NCI-H2081 (cell line): ENCODE measurements at places on chromosomes 4 and X.

GRCh38 chrX:39301036-39301435 lies 499.8 kb downstream of the MID1IP1 start:
- DNase-seq = peak; percentile 63

- no peak for DNase-seq
These were observed 208.8 kb upstream of the CLNK start for GRCh38 chr4:10893395-10893794.

DNA sequence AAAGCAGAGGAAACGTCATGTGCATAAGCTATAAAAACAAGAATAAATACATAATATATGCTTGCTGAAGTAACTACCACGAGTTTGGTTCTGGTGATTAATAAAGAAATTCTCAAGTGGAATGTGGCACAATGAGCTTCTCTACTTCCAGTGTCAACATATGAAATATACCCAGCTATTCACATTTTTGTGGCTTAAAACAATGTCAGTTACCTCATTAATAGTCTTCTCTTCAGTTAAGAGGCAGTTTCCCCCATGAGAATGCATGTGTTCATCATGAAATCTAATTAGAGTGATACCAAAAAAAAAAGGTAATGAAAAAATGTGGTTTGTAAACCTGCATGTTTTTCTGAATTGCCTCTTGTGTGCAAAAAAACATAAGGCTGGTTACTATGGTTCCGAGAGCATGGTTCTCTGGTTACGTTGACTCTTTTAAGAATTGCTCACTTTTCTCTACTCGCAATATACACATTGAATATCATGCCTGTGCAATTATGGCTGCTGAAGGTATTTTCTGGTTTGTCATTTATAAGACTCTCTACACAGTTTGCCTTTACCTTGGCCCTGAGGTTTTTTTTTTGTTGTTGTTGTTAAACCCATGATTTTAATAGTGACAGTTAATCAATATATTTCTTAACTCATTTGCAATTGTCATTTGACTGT lies 108.2 kb downstream of the PCDH7 start:
- no peak for DNase-seq

- peak; percentile 12 for DNase-seq
These were observed 63.7 kb downstream of the SEC24D start for GRCh38 chr4:118772081-118772766.

- no peak for DNase-seq
These were observed 344 bp downstream of the TMPRSS11D start for GRCh38 chr4:67883458-67883857.

- DNase-seq = no peak
These were observed 375.7 kb downstream of the ADGRL3 start for GRCh38 chr4:61575796-61576195.

DNA sequence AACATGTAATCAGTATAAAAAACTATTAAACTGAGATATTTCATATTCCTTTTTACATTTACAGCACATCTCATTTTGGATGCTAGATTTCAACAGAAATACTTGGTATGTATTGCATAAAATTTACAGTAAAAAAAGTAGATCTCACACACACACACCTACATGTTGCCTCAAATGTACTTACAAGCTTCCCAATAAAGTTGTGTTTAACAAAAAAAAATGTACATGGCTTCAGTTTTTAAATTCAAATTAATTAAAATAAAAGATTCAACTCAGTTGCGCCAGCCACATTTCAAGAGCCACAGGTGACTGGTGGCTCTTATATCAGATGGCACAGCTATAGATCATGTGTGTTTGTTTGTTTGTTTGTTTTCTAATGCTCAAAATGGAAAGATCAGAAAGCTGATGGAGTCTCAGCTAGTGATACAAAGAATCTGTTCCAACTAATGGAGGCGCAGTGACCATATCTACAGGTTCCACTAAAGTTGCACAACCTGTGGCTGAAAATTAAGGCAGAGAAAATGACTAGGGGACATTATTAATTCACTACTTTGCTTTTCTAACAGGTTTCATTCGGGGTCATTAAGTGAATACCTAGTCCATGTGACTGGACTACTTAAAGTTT lies 45.0 kb downstream of the RBM47 start:
- no peak for DNase-seq

GRCh38 chrX:36401774-36402173 lies 482.2 kb downstream of the CFAP47 start:
- no peak for DNase-seq

DNA sequence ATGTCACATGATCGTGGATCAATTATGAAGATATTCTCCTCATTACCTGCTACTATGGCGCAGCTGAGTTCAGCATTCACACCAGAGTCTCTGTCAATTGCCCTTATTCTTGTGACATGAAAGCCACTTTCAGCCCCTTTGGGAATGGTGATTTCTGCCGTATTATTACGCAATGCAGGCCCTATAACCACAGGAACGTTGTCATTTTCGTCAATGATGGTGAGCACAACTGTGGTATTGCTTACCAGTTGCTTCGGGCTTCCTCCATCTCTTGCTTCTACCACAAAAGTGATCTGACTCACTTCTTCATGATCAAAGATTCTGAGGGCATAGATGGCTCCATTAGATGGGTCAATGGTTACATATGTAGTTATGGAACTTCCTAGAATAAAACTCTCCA lies 2.1 kb downstream of the PCDH18 start:
- no peak for DNase-seq

GRCh38 chr4:128220286-128221235 lies 67.1 kb downstream of the PGRMC2 start:
- peak; percentile 12 for DNase-seq

DNA sequence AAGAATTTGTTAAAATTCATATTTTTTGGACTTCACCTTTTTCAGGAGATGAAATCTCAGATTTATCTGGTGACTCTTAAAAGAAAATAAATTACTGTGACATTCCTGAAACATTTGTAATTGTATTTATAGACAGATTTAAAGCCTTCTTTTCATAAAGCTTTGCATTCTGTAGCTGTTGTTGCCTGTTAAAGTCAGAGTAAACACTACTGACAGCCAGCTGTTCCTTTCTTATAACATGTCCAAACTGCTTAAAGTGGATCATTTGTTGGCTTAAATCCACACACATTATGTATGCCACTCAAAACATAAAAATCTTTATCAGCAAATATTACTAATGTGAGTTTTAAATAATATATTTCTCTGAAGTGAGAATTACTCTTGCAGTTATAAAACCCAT lies 157.5 kb downstream of the TECRL start:
- DNase-seq = no peak

DNA sequence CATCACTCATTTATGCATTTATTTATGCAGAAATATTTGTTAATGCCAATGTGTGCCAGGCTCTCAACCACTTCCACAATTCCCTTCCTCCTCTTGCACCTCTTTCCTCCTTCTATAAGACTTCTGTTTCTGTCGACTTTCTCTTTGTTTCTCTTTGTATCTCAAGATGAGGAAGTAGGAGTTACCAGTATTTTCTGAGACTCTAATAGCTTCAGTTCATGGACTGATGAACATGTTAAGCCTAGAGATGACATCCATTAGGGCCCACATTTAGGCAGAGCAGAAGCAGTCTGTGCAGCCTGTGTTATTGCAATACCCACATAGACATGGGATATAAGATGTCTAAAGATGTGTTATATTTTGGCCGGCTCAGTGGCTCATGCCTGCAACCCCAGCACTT lies 241.8 kb upstream of the SMIM31 start:
- DNase-seq = no peak

- DNase-seq = no peak
These were observed 283.6 kb downstream of the GALNTL6 start for GRCh38 chr4:172096786-172097185.

- DNase-seq = no peak
These were observed 235.1 kb downstream of the QDPR start for GRCh38 chr4:17276776-17277175.

GRCh38 chr4:1463927-1464540 lies 57.8 kb upstream of the NKX1-1 start:
- DNase-seq = no peak

DNA sequence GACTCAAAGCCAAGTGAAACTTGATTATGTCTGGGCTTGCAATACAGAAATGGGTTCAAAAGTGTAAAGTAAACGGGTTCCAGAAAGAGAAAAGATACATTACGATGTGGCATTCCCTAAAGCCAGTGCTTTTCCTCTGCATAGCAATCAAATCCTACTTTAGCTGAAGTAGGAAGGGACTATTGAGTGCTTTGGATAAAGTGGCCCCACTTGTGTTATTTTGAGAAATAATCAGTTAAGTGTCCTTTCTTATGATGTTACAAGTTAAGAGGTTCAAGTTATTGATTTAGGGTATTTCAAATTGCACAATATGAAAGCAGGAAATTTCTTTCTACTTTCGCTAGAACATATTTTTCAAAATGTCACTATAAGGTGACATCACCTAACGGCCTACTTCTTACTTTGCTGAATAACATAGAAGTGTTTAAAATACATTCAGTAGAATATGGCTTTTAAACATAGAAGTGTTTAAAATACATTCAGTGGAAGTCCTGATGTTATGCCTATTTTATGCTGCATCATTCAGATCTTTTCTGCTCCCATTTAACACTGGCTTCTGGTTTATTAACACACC lies 235.2 kb downstream of the DTHD1 start:
- no peak for DNase-seq

GRCh38 chr4:170248029-170248428 lies 158.3 kb upstream of the AADAT start:
- DNase-seq = no peak

DNA sequence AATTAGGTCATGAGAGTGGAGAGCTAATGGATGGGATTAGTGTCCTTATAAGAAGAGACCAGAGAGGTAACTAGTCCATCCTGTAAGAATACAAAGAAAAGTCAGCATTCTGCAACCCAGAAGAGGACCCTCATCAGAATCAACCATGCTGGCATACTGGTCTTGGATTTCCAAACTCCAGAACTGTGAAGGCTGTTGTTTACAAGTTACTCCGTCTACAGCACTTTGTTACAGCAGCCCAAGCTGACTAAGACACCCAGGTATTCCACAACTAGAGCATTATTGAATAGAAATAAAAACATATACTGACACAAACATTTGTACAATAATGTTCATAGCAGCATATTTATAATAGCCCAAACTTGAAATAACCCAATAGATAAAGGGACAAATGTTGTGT lies 9.2 kb downstream of the TMEM156 start:
- no peak for DNase-seq

- no peak for DNase-seq
These were observed 102.6 kb downstream of the RAPGEF2 start for GRCh38 chr4:159205466-159205865.

DNA sequence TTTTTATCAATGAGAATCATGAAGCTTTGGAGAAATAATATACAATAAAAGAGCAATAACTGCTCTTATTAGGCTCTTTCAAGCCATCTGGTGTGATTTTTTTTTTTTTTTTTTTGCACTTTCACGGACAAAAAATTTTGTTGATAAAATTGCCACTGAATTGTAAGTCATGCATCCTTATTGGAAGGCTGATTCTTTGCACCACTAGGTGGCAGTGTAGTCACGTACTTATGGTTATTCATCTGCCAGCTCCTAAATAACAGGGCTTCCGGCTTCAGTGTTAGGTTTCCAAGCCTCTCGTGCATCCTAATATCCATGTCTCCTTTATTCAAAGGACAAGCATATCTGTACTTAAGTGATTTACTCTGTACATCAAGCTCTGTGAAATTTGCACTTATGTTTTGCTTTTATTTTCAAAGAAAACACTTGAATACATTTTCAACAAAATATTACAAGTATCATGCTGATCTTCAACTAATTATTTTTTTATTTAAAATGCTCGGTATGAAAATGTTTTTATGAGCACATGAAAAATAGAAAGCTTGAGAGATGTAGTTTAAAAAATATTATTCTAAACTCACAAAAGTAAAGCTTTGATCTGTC lies 1578.3 kb upstream of the TENM3 start:
- DNase-seq = peak; percentile 94

- no peak for DNase-seq
These were observed 56.8 kb downstream of the RXFP1 start for GRCh38 chr4:158578476-158578875.

DNA sequence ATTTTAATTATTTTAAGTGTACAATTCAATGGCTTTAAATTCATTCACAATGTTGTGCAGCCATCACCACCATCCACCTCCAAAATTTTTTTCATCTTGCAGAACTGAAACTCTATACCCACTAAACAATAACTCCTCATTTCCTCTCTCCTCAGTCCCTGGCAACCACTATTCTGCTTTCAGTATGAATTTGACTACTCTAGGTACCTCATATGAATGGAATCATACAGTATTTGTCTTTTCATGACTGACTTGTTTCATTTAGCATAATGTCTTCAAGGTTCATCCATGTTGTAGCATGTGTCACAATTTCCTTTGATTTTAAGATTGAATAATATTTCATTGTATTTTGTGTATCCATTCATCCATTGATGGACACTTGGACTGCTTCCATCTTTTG lies 46.9 kb downstream of the KIF4A start:
- no peak for DNase-seq

DNA sequence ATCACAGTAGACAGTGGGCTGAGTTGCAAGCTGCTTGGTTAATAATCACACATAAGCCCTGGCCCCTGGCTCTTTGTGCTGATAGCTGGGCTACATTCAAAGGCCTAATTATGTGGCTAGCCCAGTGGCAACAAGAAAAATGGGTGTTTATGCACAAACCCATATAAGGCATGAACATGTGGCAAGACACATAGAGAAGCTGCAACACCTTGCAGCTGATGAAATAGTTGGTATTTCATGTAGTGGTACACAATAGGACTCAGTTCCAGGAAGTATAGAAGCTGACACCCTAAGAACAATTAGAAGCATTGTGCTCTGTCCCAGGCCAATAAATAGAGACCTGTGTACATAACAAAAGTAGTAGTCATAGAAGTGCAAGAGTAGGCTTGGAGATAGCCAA lies 14.6 kb upstream of the ZNF630 start:
- no peak for DNase-seq

GRCh38 chr4:95091272-95091671 lies 333.5 kb downstream of the BMPR1B start:
- no peak for DNase-seq

DNA sequence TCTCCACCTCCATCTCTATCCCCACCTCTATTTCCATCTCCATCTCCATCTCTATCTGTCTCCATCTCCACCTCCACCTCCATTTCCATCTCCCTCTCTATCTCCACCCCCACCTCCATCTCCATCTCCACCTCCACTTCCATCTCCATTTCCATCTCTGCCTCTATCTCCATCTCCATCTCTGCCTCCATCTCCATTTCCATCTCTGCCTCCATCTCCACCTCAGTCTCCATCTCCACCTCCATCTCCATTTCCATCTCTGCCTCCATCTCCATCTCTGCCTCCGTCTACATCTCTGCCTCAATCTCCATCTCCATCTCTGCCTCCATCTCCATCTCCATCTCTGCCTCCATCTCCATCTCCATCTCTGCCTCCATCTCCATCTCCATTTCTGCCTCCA lies 40.8 kb upstream of the CHRNA9 start:
- no peak for DNase-seq

- DNase-seq = no peak
These were observed 161.9 kb downstream of the STK32B start for GRCh38 chr4:5213087-5213595.

DNA sequence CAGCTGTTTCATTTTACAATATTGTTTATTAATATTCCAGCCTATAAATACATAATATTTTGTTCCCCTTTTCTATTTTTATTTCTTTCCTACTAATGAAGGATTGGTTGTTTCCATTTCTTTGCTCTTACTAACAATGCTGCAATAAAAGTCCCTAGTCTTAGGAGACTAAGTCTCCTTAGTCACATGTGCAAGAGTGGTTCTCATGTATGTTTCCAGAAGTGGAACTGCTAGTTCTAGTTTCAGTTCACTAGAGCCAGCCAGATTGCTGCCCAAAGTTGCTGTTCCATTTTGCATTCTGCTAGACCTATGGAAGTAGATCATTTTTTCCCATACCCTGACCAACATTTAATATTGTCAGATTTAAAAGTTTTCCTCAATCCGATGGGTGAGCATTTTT lies 44.3 kb downstream of the CNGA1 start:
- no peak for DNase-seq
